ENCODE measurements at places on chromosomes 5 and 9. TPM values are rescaled to one million over a fixed set of nuclear protein-coding genes. Genes with fewer than 3 reads are reported as not detected.
A peak's percentile ranks its signal among the peaks of the same experiment; 100 is the strongest.

GRCh38 chr5:90932052-90932699 lies 373.6 kb downstream of the ADGRV1 start:
- H3K4me3 ChIP-seq = no peak overlapping the region
- peaks cover 17% of the 10 kb centered on the region for H3K4me1 ChIP-seq
- no peak overlapping the region for H3K27ac ChIP-seq
- H3K36me3 ChIP-seq = no peaks in the 10 kb centered on the region
- no peaks in the 10 kb centered on the region for H3K27me3 ChIP-seq

- DNase-seq = no peak
- H3K27me3 ChIP-seq = no peaks in the 10 kb centered on the region
These were observed 347.2 kb upstream of the WWC1 start for GRCh38 chr5:167944121-167944852.

Gene RANBP3L
- total RNA-seq = 16.9 TPM

Gene PAIP2
- total RNA-seq = 98.0 TPM

- no peaks in the 10 kb centered on the region for H3K36me3 ChIP-seq
- no peaks in the 10 kb centered on the region for H3K4me1 ChIP-seq
- H3K4me3 ChIP-seq = no peak overlapping the region
- no peak for DNase-seq
These were observed 349.0 kb upstream of the MPDZ start for GRCh38 chr9:13628526-13628925.

DNA sequence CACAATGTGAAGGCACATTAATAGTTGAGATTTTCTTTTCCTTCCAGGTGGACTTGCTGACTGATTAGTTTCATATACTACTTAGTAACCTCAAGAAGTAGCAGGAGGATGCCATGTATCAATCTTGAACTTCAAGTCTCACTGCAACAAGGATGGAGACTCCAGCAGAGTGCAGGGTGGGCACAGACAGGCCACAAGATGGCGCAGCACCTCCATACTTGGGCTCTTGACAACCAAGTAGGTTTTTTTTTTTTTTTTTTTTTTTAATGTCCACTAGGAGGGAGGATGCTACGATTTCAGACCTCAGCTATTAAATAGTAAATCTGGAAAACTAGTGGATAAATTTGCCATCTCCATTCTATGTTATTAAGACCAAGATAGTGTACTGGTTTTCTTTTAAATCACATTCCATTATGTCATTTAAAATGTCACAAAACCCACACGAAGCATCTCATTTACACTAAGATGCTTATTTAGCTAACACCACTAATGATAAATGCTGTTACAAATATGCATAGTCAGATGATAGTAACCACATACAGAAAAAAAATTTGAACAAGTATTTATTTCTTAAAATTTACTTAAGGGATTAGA lies 58.6 kb downstream of the IL6ST start:
- no peaks in the 10 kb centered on the region for H3K4me1 ChIP-seq
- DNase-seq = peak; percentile 87
- no peak overlapping the region for H3K4me3 ChIP-seq
- no peak overlapping the region for H3K27ac ChIP-seq
- peaks cover 44% of the 10 kb centered on the region for H3K36me3 ChIP-seq
- no peaks in the 10 kb centered on the region for H3K27me3 ChIP-seq

DNA sequence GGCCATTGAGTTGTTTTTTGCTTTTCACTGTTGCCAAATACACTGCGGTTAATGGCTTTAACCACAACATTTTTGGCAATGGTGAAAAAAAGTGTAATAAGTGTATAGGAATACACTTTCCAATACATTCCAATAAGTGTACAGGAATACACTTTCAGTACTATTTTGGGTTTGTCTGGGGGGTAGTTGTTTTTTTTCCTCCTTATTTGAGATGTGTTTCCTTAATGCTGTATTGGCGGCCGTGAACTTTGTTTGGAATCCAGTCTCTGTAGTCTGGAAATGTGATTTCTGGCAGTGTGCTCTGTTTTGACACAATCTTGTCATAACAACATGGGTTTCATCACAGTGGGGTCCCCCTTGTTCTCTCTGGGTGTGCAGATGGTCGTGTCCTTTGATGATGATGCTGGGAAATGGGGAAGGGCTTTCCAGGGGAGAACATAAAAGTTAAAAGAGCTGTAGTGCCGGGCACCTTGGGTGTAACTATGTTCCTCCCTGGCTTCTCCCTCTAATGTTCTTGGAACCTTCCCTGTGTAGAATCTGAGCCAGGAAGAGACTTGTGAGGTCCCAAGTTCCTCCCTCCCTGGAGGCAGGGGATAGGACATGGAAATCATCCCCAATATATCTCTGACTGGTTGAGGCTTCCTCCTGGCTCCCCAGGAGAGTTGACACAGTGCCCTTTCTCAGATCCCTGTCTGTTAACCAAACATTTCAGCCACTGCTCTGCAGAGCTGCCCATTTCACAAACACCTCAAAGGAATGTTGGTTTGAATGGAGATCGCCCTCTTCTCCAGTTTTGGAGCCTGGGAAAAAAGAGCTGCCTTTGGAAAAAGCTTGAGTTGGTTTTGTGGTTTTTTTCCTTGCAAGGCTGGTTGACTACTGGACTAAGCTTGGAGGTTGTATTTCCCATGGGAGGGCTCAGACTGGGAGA lies 44.8 kb downstream of the RCL1 start:
- H3K4me3 ChIP-seq = no peak overlapping the region
- no peaks in the 10 kb centered on the region for H3K27me3 ChIP-seq
- no peaks in the 10 kb centered on the region for H3K4me1 ChIP-seq
- H3K27ac ChIP-seq = no peak overlapping the region

DNA sequence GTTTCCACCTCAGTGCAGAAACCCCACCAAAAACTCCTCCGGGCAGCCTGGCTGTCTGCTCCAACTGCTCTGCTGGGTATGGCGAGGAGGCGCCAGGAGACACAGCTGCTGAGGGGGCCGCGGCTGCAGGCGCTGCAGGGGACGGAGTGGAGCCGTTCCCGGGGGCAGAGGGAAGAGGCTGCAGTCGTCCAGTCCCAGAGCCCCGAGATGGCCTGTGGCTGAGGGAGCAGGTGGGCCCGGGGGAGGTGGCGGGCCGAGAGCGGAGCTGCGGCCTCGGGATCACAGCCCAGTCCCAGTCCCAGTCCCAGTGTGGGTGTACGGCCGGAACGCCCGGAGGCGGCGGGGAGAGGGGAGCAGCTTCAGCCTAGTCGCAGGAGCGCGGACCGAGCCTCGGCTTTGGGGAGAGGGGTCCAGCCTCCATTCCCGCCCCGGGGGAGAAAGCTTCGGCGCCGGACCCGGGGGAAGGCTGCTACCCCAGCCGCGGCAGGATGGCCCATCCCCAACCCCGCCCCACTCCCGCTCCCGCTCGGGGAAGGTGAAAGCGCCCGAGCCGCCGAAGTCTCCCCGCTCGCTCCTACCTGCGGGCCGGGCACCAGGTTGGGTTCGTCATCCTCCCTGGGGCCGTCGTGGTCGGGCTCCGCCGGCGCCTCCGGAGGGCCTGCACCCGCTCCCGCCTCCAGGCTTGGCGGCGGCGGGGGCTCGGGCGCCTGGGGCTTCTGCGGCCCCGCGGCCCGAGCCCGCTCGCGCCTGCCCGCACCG lies 513 bp downstream of the FAM193B start:
- H3K27ac ChIP-seq = peak overlapping the region; percentile 91
- no peaks in the 10 kb centered on the region for H3K27me3 ChIP-seq
- H3K4me1 ChIP-seq = peaks cover 32% of the 10 kb centered on the region
- peak; percentile 75 for DNase-seq

Gene FGF10
- 25.9 TPM for total RNA-seq

Gene ANAPC2
- total RNA-seq = 21.0 TPM

Gene SPINK7
- total RNA-seq = not detected

DNA sequence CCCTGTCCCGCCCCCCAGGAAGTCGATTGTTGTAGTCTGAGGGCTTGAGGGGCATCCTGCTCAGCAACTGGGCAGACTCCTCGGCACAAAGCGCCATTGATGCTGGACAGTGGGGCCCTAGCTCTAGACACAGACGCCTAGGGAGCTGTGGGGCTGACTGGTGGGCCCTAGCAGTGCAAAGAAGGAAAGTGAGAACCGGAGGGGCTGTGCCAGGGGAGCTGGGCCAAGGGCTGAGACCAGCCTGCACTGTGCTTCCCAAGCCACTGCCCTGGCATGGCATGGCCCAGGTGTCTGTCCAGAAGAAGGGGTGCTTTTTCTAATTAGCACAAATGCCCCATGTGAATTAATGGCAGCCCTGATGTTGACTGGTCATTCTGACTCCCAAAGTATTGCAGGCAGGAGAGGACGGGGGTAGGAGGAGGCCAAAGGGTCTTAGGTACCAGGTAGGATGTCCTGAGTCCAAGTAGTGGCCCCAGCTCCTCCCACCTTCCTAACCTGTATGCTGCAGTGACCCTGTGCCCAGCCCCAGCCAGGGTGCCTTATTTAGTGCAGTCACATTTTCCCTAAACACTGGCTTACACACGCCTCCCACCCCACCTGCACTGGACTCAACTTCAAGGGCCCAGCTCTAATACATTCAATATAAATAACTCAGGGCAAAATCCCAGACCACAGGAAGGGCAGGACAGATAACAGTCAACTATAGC lies 15.9 kb downstream of the TCF7 start:
- peaks cover 5% of the 10 kb centered on the region for H3K4me1 ChIP-seq
- no peaks in the 10 kb centered on the region for H3K36me3 ChIP-seq
- no peak overlapping the region for H3K27ac ChIP-seq
- H3K27me3 ChIP-seq = no peaks in the 10 kb centered on the region

Gene FOXD4L3
- total RNA-seq = not detected

- peaks cover 78% of the 10 kb centered on the region for H3K4me1 ChIP-seq
- no peaks in the 10 kb centered on the region for H3K36me3 ChIP-seq
- no peak for DNase-seq
- H3K27ac ChIP-seq = peak overlapping the region; percentile 93
- H3K4me3 ChIP-seq = no peak overlapping the region
These were observed 23.1 kb downstream of the CXXC5 start for GRCh38 chr5:139671096-139671841.
